Naive thymus-derived CD8-positive, alpha-beta T cell (primary cell): ENCODE measurements at places on chromosomes 11 and 22. TPM values are rescaled to one million over a fixed set of nuclear protein-coding genes. Genes with fewer than 3 reads are reported as not detected.

The LINC01488 gene
- not detected for total RNA-seq

DNA sequence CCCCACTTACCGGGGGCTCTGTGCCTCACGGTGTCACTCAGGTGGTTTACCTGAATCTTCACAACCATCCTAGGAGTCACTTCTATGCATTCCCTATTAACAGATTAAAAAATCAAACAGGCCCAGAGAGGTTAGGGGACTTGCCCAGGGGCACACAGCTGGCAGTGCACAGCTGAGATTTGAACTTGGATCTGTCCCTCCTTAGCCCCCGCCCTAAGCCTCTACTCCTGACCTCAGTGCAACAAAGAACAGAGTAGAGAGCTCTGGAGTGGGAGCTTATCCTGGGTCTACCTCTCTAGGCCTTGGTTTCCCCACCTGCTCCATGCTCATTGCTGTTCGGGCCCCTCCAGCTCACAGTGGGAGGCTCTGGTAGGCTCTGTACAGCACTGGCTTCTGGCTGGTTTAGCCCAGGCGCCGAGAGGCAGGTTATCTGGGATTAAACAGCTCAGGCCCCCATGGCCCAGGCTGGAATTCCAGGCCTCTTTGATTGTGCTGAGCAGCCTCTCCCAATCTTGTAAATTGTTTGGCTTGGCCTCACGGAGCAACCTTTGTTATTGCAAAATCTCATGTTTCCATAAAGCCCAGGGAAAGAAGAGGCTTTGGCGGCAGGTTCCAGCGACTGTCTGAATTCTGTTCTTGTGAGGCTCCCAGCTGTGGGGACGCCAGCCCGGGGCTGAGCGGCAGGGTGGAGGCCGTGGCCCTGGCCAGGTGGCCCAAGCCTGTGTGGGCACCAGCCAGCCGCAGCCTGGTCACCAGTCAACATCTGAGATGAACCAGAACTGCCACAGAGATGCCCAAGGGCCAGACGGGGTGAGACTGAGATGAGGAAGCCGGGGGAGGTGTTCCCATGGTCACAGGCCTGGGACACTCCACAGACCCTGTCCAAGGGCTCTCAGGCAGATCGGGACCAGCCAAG, 28.9 kb upstream of the SHISAL1 start:
- H3K27ac ChIP-seq, result no peak overlapping the region
- no peak for DNase-seq
- H3K4me3 ChIP-seq, result no peak overlapping the region

GRCh38 chr11:95922536-95923438, 1.1 kb downstream of the MTMR2 start:
- H3K4me1 ChIP-seq, result peaks cover 33% of the 10 kb centered on the region
- DNase-seq, result peak; percentile 6
- peak overlapping the region; percentile 97 for H3K27ac ChIP-seq
- peak overlapping the region; percentile 97 for H3K4me3 ChIP-seq
- peaks cover 6% of the 10 kb centered on the region for H3K36me3 ChIP-seq

GRCh38 chr11:134864233-134864967, 452.4 kb upstream of the B3GAT1 start:
- DNase-seq, result no peak
- peaks cover 17% of the 10 kb centered on the region for H3K27me3 ChIP-seq
- H3K4me3 ChIP-seq, result no peak overlapping the region
- H3K36me3 ChIP-seq, result no peaks in the 10 kb centered on the region
- no peak overlapping the region for H3K27ac ChIP-seq
- H3K4me1 ChIP-seq, result peaks cover 2% of the 10 kb centered on the region

The GPR137 gene
- total RNA-seq, result 33.3 TPM

The TRIM22 gene
- total RNA-seq, result 243 TPM

The SLC17A6 gene
- not detected for total RNA-seq

The THAP7 gene
- total RNA-seq, result 68.5 TPM

The CATSPERZ gene
- not detected for total RNA-seq

DNA sequence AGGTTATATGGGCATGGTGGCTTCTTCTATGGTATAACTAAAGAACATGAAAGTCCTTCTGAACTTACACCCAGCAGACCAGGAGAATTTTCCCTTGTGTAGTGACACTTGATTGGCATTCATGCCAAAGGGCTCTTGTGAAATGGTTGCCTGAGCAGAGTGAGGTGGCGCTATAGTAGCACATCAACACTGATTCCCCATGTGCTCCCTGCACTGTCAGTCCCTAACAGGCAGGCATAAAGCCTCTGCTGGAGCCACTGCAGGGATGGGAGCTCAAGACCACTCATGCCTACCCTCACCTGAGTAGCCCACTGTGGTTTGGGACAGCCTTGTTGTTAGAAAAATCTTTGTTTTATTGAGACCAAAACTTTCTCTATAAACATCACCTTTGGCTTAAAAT, 92.6 kb upstream of the LIN7C start:
- H3K4me3 ChIP-seq, result no peak overlapping the region
- H3K27ac ChIP-seq, result no peak overlapping the region
- peaks cover 21% of the 10 kb centered on the region for H3K36me3 ChIP-seq
- no peaks in the 10 kb centered on the region for H3K4me1 ChIP-seq
- no peaks in the 10 kb centered on the region for H3K27me3 ChIP-seq

DNA sequence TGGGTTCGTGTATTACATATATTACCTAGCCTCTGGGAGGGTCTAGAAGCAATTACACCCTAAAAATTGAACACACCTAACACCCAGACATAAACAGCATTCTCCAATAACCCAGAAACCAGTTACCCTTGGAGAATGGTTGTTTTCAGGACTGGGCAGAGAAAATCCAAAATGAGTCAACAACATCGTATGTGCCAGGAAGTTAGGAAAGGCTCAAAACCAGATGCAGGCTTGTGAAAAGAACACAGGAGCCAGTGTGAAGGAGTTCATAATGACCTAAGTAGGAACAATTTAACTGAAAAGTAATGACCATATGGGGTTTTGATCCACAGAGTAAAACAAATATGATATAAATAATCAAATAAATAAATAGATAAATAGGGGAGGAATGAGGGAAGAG, 5.1 kb upstream of the CLPB start:
- DNase-seq, result no peak
- H3K4me3 ChIP-seq, result no peak overlapping the region
- H3K27me3 ChIP-seq, result no peaks in the 10 kb centered on the region
- no peaks in the 10 kb centered on the region for H3K36me3 ChIP-seq

DNA sequence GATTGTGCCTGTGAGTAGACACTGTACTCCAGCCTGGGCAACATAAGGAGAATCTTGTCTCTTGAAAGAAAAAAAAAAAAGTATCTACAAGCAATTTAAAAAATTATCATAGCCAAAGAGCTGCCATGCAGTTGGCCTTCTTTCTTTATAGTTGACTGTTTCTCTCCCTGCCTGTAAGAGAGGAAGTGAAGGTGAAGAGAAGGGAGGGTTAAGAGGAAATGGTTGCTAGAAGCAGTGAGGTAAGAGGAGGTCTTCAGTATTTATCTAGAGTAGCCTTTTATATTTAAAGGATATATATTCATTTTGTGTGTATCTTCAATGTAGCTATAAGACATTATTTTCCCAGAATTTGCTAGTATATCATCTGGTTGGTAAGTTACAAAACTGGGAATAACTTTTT, 217.9 kb downstream of the TMEM135 start:
- no peaks in the 10 kb centered on the region for H3K27me3 ChIP-seq
- H3K36me3 ChIP-seq, result no peaks in the 10 kb centered on the region
- H3K27ac ChIP-seq, result no peak overlapping the region
- no peak for DNase-seq

DNA sequence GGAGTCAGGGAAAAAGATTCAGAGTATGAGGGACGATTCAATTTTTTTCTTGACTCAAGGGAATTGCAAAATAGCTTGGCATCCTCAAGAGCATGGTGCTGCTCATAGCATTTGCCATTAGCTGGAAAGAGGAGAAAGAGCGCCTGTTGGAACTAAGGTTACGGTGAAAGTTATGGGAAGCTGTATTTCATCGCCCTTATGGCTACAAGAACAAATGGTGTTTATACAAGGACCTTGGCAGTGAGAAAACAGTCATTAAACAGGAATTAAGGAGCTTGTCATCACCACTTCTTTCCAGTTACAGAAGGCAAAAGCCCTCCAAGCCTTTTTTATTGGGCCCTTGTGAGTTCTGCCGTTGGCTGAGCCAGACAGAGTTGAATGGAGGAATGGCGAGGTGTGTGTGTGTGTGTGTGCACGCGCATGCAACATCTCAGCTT, 74.2 kb downstream of the ALX4 start:
- H3K4me1 ChIP-seq, result no peaks in the 10 kb centered on the region
- no peak overlapping the region for H3K4me3 ChIP-seq
- no peak for DNase-seq

- DNase-seq, result no peak
- no peak overlapping the region for H3K27ac ChIP-seq
- H3K36me3 ChIP-seq, result no peaks in the 10 kb centered on the region
- peaks cover 6% of the 10 kb centered on the region for H3K27me3 ChIP-seq
- no peaks in the 10 kb centered on the region for H3K4me1 ChIP-seq
These were observed 217.6 kb downstream of the CADM1 start for GRCh38 chr11:115286614-115287013.

GRCh38 chr11:78654866-78655265, 80.2 kb upstream of the NARS2 start:
- peaks cover 8% of the 10 kb centered on the region for H3K27me3 ChIP-seq
- no peak overlapping the region for H3K4me3 ChIP-seq

- H3K36me3 ChIP-seq, result no peaks in the 10 kb centered on the region
- H3K4me3 ChIP-seq, result no peak overlapping the region
- H3K27me3 ChIP-seq, result peaks cover 3% of the 10 kb centered on the region
- H3K4me1 ChIP-seq, result no peaks in the 10 kb centered on the region
These were observed 40.6 kb upstream of the LINC01488 start for GRCh38 chr11:69440876-69441275.

DNA sequence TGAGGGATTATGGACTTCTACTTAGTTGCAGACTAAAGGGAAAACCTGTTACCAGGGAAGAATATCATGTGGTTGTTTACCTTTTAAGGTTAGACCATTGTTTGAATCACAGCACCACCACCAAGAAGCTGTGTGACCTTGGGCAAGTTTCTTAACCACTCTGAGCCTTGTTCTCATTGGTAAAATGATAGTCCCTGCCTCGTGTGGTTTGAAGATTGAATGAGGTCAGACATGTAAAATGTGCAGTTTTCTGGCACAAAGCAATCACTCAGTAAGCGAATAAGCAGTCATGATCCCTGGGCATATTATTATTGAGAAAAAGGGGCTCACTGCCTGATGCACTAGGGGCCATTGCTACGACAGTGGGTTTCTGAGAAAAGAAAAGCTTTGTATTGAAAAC, 28.3 kb downstream of the MOV10L1 start:
- H3K4me3 ChIP-seq, result no peak overlapping the region
- H3K27me3 ChIP-seq, result no peaks in the 10 kb centered on the region
- H3K27ac ChIP-seq, result no peak overlapping the region

- H3K4me1 ChIP-seq, result peaks cover 33% of the 10 kb centered on the region
- peak overlapping the region; percentile 7 for H3K27ac ChIP-seq
- no peak for DNase-seq
- peak overlapping the region; percentile 40 for H3K4me3 ChIP-seq
- H3K36me3 ChIP-seq, result no peaks in the 10 kb centered on the region
These were observed 1.7 kb downstream of the RASL10A start for GRCh38 chr22:29313576-29314466.

DNA sequence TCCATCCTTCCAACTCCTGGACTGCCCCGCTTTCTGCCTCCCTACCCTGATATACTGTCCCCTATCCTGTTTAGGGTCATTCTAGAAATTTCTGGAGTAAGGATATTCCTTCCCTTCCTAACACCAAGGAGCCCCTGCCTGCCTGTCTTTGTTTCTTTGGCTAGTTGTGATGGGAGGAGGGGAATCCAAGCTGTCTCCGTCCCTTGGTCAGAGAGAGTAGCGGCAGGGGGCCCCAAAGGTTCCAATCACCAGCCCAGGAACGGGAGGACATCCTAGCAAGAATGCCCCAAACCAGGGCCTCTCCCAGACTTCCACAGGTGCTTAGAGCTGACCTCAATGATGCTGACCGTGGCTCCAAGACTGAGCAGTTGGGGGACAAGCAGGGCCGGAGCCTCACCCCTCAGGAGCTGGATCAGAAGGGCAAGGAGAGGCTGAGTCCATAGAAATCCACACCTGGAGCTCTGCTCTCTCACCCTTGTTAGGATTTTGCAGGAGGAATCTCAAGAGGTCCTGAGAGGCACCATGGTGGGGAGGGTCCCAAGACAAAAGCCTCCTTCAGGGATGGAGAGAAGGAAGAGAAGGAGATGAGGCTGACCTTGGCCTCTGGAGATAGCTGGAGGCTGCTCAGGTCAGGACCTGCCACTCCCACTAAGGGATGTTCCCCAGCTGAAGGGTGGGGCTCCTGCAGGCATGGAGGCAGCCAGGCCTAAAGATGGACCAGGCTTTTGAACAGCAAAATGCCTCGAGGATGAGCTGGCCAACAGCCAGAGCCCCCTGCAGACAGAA, 13.6 kb downstream of the SLC22A12 start:
- no peaks in the 10 kb centered on the region for H3K36me3 ChIP-seq
- H3K4me1 ChIP-seq, result peaks cover 3% of the 10 kb centered on the region
- H3K27ac ChIP-seq, result no peak overlapping the region
- H3K4me3 ChIP-seq, result no peak overlapping the region

The ADAMTS8 gene
- not detected for total RNA-seq

- no peaks in the 10 kb centered on the region for H3K4me1 ChIP-seq
- peaks cover 43% of the 10 kb centered on the region for H3K27me3 ChIP-seq
- no peak overlapping the region for H3K4me3 ChIP-seq
- H3K36me3 ChIP-seq, result no peaks in the 10 kb centered on the region
These were observed 2.9 kb upstream of the MMP3 start for GRCh38 chr11:102846292-102846691.

DNA sequence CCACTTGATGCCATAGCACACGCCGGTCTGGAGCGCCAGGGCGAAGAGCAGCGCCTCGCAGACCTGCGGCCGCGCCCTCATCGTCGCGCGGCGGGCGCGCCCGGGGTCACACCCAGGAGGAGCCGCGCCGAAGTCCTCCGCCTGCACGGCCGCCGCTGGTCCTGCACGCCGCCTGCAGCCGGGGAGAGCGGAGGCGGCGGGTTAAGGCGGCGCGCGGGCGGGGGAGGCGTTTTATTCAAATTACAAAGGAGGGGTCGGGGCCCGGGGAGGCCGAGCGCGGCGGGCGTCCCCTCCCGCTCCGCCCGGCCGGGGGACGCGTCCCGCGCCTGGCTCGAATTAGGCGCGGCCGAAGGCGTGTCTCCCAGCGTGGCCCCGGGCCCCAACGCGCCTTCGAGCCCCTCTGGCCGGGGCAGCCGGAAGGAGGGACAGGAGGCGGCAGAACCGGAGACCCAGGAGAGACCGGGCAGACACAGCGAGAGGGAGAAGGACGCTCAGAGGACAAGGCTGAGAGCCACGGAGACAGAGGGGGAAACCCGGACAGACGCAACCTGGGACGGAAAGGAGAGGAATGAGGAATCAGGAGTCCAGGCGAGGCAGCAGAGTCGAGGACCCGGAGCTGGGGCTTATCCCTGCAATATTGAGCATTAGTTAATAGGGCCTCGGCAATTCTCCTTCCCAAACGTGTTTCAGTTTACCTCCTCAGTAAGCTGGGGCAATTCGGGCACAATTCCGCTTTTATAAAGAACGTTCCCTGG, at the start of gene WNT11:
Gene WNT11 (minus strand): TSS at position 176 of the 755 bp plus-strand sequence. CDS start 95 bp downstream, at position 81.
- H3K4me3 ChIP-seq, result peak within 1 kb of the TSS; percentile 74
- no peak within 1 kb of the TSS for H3K27ac ChIP-seq
- H3K27me3 ChIP-seq, result peaks cover 28% of the 10 kb centered on the region
- H3K36me3 ChIP-seq, result no peaks in the 10 kb centered on the region

The VPREB1 gene
- total RNA-seq, result not detected

GRCh38 chr22:39634530-39635405, 64.2 kb downstream of the CACNA1I start:
- no peak for DNase-seq
- no peak overlapping the region for H3K27ac ChIP-seq
- H3K27me3 ChIP-seq, result peaks cover 2% of the 10 kb centered on the region
- peaks cover 4% of the 10 kb centered on the region for H3K36me3 ChIP-seq
- H3K4me3 ChIP-seq, result no peak overlapping the region

GRCh38 chr22:39468487-39469325, 11.9 kb downstream of the MGAT3 start:
- H3K4me1 ChIP-seq, result peaks cover 39% of the 10 kb centered on the region
- no peaks in the 10 kb centered on the region for H3K27me3 ChIP-seq
- H3K36me3 ChIP-seq, result no peaks in the 10 kb centered on the region
- no peak for DNase-seq
- H3K27ac ChIP-seq, result no peak overlapping the region
